ENCODE measurements at places on chromosomes 1 and 21. TPM values are rescaled to one million over a fixed set of nuclear protein-coding genes. Genes with fewer than 3 reads are reported as not detected.

The RNF220 gene
- 78.2 TPM for total RNA-seq

The KCNJ6 gene
- not detected for total RNA-seq

The SLAMF9 gene
- total RNA-seq: not detected

The SH3BP5L gene
- total RNA-seq: 24.0 TPM

The FAM72D gene
- total RNA-seq: 1.3 TPM

The BRDT gene
- total RNA-seq: not detected

The PROK1 gene
- not detected for total RNA-seq

The KIAA0040 gene
- 0.17 TPM for total RNA-seq

The F5 gene
- not detected for total RNA-seq

The SH2D5 gene
- 4.2 TPM for total RNA-seq

The ARHGEF2 gene
- 173 TPM for total RNA-seq

The AMPD2 gene
- 66.3 TPM for total RNA-seq

The RHBDL2 gene
- 0.73 TPM for total RNA-seq

The FAM151A gene
- total RNA-seq: not detected

The FAM163A gene
- total RNA-seq: not detected

The JAM2 gene
- 1.5 TPM for total RNA-seq

The CYP4A22 gene
- not detected for total RNA-seq

The KLHDC8A gene
- total RNA-seq: not detected

The GBP2 gene
- total RNA-seq: 47.7 TPM

The HES3 gene
- total RNA-seq: not detected

The LENEP gene
- not detected for total RNA-seq

The DTL gene
- total RNA-seq: 1.3 TPM

The CSRP1 gene
- 347 TPM for total RNA-seq

The IVL gene
- total RNA-seq: not detected

The TSTD1 gene
- 34.8 TPM for total RNA-seq

The UMODL1 gene
- not detected for total RNA-seq

The RSBN1 gene
- 6.9 TPM for total RNA-seq

The IQGAP3 gene
- 50.3 TPM for total RNA-seq

The ZNF593OS gene
- not detected for total RNA-seq

The BMP8A gene
- total RNA-seq: not detected

The SDHC gene
- total RNA-seq: 38.7 TPM

The TNFRSF18 gene
- 0.33 TPM for total RNA-seq

The CHIA gene
- total RNA-seq: not detected

Measured in smooth muscle cell of trachea (primary cell).